ENCODE measurements at places on chromosomes 13 and 19.

DNA sequence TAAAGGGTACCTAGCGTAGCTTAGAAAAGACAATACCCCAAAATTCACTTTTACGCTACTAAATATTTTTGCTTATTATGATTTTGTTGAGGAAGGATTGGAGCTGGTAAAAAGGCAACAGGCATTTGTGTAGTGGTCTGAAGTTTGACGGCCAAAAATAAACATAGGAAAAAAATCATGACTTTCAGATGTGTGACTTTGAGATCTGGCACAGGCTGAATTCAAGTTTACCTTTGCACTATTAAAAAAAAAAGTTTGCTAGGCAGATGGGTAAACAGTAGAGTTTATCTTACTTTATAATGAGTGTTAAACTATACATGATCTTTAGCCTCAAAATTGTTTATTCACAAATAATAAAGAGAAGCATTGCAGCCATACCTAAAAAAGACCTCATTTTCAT, 24.3 kb upstream of the INTS6 start:
- no peak for DNase-seq

DNA sequence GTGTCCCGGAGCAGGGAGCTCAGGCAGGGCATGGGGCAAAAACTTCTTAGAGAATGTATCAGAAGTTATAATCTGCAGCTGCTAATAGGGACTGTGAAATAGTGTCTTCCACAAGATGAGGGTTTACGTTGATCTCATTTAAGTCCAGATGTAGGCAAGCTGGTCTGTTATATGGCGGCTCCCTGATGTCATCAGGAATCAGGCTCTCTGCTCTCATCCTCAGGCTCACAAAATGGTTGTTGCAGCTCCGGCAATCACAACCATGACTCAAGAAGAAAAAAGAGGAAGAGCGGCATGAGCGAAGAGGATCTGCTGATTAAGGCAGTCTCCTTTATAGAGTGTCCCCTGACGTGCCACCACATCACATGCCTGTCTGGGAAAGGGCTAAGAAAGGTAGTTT, 191.3 kb downstream of the KLF5 start:
- no peak for DNase-seq

- DNase-seq, result no peak
Observed at GRCh38 chr13:37495046-37495445, 103.5 kb downstream of the POSTN start.

- no peak for DNase-seq
Observed at GRCh38 chr13:30750036-30750435, 14.7 kb downstream of the ALOX5AP start.

DNA sequence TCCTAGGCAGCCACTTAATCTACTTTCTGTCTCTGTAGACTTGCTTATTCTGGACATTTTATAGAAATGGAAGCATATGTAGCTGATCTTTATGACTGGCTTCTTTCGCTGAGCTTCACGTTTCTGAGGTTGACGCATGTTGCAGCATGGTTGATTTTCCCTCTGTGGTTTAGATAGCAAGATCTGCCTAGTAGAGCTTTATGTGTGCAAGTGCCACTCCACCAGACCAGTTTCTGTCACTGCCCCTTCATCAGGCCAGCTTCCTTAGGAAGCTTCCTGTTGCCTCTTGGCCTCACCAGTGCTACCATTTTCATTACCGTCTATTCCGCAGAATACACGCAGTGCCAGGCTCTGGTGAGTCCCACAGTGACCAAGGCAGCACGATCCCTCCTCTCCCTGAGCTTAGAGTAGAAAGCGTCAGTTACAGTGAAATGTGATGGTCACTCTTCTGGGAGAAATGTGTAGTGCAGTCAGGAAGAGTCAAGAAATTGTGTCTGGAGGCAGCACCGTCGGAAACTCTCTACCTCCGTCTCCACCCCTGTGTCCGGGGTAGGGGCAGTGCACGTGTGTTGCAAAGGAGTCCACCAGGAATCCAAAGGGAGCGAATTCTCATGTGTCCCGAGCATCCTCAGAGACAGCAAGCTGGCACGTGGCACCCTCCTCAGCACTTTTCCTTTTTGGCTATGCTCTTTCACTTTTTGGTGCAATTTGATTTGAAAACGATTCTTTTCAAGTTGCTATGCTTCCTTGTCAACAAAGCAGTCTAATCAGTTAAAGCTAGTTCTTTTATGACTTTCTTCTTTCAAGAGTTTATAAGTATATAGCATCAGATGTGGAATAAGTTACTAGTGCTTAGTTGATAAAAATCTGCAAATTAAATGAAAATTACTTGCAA, 45.4 kb upstream of the GPR183 start:
- no peak for DNase-seq

GRCh38 chr13:109400209-109400608, 386.2 kb downstream of the IRS2 start:
- no peak for DNase-seq

Measured in GM04504 (cell line).